ENCODE measurements at places on chromosomes 1 and 21.

DNA sequence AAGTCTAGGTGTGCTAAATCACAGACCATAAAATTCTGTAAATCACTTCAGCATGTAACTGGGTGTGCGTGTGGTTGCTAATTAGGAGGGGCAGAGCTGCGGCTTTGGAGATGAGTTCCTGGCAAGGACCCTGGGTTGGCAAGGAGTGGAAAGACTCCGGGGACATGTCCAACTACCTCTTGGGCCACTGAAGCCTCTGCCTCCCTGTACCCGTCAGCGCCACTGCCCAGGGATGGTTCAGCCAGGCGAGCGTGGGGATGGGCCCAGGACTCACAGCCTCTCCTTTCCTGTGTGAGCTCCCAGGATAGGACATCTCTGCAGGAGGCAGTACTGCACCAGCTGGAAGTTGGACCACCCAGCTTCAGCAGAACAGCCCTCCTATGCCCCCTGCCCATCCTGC lies 386.4 kb upstream of the VAMP3 start:
- DNase-seq, result no peak

DNA sequence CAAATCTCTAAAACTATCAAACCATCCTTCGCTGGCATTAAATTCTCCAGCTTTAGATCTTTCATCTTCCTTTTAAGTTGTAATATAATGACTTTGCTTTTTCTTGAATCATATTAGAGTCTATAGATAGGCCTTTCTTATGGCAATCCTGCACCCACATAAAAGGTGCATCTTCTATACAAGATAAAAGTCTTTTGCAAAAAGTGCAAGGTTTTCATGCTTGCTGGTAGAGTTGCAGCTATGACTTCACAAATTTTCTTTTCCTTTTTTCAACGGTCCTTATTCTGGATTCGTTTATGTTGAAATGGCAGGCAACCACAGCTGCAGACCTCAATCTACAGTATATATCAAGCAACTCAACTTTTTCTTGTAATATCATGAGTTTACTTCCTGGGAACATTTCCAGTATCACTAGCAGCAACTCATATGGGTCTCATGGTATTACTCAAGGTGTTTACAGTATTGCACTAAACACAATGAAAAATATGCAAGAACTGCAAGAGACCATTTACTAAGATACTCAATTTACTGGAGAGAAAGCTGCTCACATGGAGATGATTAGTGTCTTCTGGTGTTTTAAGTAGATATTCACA lies 22.1 kb downstream of the OMA1 start:
- DNase-seq, result no peak

DNA sequence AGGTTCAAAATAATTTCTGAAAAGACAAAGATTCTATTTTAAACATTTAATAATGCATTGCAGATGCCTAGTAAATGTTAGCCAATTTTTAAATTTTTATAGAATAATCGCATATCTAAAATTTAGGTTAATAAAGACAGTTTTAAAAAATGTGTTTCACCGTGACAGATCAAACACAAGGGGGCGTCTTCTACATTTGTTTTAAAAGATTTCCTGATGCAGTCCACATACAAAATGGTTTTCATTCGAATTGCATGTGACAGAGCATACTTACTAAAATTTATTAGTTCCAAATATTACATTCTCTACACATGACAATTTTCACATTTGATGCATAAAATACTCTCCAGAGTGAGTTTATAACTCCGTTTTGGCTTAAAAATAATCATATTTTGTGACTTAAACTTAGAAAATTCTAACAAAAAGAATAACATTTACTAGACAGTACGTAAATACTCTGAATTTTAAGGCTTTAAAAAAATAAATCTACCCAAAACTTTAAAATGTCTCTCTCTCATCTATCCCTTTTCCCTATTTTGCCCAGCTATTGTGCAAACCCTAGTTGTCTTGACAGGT lies 75.5 kb downstream of the ADAMTS1 start:
- no peak for DNase-seq

DNA sequence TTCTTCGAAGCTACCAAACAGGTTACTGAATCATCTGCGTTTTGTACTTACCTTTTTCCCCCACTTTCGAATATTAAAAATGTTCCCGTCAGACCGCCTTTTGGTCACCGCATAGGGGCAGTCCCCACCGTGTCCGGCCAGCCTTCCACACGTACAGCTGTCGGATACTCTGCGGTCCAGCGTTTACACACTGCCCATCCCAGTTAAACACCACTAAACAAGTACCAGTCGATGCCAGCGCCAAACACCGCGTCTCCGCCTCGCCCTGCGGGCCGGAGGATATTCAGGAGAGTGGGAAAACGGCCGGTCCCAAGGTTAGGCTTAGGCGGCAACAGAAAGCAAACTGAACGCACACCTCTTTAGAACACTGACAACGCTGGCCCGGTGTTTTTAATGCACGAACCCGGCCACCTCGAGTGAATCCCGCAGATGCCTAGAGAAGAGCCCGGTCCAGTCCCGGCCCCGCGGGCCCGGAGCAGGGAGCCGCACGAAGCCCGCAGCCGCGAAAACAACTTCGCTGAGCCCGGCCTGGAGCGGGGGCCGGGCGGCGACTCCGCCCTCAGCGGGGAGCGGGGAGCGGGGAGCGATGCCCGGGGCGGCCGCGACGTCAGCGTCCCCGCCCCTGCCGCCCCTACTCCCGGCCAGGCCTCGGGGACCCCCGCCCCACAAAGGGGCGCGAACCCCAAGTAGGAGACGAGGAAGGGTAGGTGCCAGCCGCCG lies 730 bp upstream of the PHF13 start:
- peak; percentile 33 for DNase-seq

GRCh38 chr1:156281281-156281680 lies 1.3 kb downstream of the SMG5 start:
- no peak for DNase-seq

DNA sequence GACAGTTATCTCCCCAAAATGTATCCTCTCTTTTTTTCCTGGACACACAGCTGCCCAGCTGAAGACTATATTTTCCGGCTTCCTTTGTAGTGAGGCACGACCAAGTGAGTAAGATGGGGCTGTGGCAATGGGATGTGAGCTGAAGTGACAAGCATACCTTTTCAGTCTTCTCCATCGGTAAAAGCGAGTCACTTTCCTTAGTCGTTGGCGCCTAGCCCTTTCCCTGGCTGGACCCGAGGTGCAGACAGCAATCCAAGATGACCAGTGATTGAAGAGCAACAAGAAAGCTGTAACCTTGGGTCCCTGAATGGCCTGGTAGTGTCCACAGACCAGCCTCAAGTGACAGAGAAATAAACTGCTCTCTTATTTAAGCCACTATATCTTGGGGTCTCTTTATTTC lies 155.2 kb downstream of the NR5A2 start:
- no peak for DNase-seq
